ENCODE measurements at places on chromosomes 7 and 10. TPM values are rescaled to one million over a fixed set of nuclear protein-coding genes. Genes with fewer than 3 reads are reported as not detected.

The FMC1 gene
- 40.1 TPM for total RNA-seq

- DNase-seq, result no peak
These were observed 6.6 kb downstream of the CREB5 start for GRCh38 chr7:28418966-28419365.

The TAS2R60 gene
- total RNA-seq, result not detected

DNA sequence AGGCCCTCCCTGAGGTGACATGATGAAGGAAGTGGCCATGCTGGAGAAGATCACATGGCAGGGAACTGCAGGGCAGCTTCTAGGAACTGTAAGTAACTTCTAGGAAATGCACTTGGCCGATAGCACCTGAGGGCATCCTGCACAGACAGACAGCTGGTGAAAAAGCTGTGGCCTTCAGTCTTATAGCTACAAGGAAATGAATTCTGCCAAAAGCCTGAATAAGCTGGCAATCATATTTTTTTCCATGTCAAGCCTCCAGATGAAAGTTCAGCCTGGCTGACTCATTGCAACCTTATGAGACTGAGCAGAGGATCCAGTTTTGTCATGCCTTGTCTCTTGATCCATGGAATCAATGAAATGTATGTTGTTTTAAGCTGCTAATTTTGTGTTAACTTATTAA lies 91.1 kb upstream of the CACNA2D1 start:
- DNase-seq, result no peak

DNA sequence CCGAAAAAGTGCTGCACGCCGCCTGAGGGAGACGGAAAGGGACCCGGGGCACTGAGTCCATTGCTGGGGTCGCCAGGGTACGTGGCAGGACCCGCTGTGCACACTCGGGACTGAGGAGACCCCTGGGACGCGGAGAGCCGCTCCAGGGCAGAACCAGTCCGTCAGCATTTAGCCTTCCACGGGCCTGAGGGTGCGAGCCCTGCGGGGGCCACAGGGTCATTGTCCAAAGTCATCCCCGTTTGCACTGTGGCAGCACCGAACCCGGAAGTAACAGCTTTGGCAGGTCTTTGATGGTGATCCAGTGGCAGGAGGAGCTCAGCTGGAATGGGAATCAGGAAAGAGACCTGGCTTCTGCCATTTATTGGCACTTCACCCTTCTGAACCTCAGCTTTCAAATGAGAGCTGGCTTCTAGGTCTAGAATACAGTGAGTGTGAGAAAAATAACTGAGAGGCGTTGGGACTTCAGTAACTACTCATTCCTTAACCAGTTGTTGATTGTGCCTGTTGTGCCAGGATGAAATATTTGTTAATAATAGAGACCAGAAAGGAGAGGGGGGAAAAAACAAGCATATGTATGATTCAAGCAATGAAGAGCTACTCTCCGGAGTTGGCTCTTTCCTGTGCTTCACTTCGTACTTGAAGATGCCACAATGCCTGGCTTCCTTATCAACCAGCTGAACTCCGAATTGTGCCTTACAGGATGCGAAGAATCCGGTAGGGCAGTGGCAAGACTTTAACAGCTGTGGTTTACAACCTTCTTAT lies 811 bp upstream of the ARHGAP12 start:
- DNase-seq, result peak; percentile 40

DNA sequence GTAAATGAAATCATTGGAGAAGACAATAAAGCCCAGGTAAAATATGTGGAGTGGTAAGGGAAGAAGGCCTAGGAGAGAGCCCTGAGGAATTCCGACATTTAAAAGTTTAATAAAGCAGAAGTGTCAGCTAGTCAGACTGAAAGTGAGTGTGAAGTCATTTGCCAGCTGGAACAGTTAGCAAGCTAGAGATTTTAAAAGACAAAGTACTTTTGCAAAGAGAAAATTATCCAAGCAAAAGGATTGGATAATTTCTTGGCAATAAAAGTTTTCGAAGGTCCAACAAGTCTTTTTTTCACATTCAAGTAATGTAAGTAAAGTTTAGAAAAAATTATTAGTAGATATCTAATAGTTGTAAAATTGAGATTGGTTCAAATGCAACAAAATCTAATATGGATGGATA lies 27.1 kb upstream of the SEMA3C start:
- DNase-seq, result no peak

GRCh38 chr7:16685535-16685934 lies 39.6 kb downstream of the BZW2 start:
- DNase-seq, result no peak

The POLR2J2 gene
- 13.4 TPM for total RNA-seq

GRCh38 chr10:43045631-43046287 lies 31.1 kb upstream of the RET start:
- peak; percentile 4 for DNase-seq

- no peak for DNase-seq
These were observed 56.3 kb downstream of the SFMBT2 start for GRCh38 chr10:7354330-7355047.

GRCh38 chr10:86200269-86200668 lies 166.3 kb downstream of the GRID1 start:
- peak; percentile 5 for DNase-seq

DNA sequence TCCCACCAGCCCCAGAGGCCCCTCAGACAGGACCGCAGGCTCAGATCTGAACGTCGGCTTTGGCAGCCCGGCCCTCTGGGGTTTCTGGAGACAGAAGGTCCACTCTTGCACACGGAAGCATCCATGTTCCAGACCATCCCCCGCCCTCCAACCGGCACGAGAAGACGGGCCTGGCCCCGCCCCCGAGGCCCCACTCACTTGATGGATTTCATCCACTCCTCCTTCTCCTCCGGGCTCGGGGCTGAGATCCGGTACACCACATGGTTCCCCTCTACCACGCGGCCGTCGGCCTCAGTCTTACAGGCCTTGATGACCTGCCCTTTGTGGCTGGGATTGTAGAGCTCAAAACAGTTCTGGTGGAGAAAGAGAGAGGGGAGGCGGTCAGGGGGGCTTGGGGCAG lies 107.3 kb downstream of the CYTH3 start:
- peak; percentile 68 for DNase-seq

DNA sequence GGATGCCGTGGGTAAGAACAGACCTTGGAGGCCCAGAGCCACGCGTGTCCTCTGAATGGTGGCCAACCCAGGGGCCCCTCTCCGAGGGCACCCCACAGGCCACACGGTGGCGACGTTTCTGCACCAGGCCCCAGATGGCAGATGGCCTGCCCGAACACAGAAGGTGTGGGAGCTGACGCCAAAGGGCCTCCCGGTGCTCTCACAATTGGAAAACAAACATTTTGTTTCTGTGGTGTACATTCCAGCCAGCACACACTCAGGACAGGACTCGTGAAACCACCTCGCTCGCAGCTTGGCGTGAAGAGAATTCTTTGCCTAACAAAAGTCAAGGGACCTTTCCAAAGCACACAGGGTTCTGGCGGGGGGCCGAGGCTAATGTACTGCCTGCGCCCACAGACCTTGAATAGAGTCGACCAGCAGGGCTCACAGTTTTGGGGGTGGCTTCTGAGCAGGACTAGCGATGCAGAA lies 112.1 kb downstream of the FAM53B start:
- DNase-seq, result peak; percentile 55

- DNase-seq, result no peak
These were observed 1220.8 kb downstream of the TYW1 start for GRCh38 chr7:68217426-68217825.

DNA sequence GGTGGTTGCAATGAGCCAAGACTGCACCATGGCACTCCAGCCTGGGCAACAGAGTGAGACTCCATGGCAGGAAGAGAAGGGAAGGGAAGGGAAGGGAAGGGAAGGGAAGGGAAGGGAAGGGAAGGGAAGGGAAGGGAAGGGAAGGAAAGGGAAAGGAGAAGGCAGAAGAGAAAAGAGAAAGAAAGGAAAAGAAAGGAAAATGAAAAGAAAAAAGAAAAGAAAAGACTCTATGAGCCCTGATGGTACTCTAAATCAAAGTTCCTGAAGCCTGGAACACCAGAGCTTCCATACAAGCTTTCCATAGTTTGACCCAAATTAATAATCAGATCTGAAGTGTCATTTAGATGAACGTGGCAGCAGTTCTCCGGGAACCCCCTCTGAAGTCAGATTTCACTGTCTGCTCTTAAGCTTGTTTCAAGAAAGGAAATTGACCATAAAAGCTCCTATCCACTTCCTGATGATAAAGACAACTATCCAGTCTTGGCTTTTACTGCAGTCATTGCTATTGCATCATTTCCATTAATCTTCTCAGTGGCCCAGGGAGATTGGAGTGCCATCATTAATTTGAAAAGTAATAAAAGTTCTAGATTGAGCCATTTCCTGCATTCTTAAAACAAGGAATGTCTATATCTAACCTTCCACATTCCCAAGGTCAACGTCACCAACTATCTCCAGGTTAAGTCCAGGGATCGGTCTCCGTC lies 44.2 kb upstream of the FRMD4A start:
- no peak for DNase-seq

- peak; percentile 65 for DNase-seq
These were observed at the start of gene ST8SIA6 for GRCh38 chr10:17454161-17455014. TSS of gene ST8SIA6 (minus strand) at chr10:17454595. CDS start at chr10:17454255, 340 bp downstream.

- DNase-seq, result no peak
These were observed 1.9 kb upstream of the ZNF775 start for GRCh38 chr7:150377196-150377595.

The C10orf62 gene
- total RNA-seq, result not detected

DNA sequence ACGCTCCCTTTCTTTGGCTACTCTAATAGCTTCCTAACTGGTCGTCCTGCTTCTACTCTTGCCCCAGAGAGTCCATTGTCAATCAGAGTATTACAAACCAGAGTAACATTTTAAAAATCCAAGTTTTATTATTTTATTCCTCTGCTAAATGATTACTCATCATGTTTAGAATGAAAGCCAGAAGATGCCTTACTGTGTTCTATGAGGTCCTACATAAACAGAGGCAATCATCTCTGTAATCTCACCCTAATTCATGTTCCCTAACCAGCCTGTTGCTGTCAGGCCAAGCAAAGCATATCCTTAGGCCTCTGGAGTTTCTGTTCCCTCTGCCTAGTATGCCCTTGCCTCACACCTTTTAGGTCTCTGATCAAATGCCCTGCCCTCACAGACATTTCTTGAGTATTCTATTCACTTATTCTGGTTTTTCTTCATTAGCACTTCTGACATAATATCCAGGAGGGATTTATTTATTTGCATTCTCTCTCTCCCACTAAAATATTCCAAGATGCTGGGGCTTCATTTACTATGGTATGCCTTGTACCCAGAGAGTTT lies 497.5 kb downstream of the PHTF2 start:
- no peak for DNase-seq

The TCF7L2 gene
- total RNA-seq, result 5.0 TPM

GRCh38 chr10:108848046-108848445 lies 1075.3 kb downstream of the XPNPEP1 start:
- no peak for DNase-seq

- no peak for DNase-seq
These were observed 620.3 kb downstream of the CCSER2 start for GRCh38 chr10:84948644-84949043.

The FEZF1 gene
- 12.7 TPM for total RNA-seq

DNA sequence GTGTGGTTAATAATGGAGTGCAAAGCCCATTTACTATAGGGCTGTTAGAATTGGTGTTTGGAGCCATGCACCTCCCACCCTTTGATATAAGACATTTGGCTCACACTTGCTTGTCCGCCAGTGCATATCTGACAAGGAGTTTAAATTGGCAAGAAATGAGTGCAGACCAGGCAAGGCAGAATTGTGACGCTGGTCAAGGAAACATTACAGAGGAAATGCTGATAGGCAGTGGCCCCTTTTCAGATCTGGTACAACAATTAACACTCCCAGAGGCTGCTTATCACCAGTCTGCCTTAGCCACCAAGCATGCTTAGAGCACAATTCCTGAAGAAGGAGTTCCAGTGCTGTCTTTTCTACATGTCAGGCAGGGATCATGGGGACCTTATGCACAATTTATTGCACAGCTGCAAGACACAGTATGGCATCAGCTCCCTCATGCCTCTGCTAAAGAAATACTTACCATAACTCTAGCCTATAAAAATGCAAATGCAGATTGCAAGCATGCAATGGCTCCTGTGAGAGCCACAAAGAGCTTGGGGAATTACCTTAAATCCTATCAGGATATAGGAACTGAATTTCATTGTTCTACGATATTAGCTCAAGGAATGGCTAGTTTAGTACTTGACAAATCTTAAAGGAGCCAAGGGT lies 35.2 kb downstream of the OR13A1 start:
- no peak for DNase-seq

The AFAP1L2 gene
- total RNA-seq, result 1.9 TPM

- DNase-seq, result no peak
These were observed 254.4 kb upstream of the KLF14 start for GRCh38 chr7:130988443-130988842.

DNA sequence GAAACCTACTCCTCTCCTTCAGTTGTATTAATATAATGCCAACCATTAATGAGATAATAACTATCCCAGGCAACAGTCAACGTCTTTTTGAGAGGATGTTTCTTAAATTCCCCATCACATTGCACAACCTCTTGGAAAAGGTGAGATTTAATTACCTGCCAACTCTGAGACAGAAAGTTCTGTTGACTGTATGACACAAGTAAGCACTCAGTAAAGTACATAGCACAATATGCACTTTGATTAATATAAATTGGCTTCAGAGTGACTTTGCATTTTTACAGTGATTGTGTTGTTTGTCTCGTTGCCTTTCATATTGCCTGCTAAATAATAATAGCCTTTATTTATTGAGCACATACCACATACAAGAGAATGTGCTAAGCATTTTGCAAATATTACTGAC lies 46.7 kb downstream of the CAV1 start:
- no peak for DNase-seq

- DNase-seq, result no peak
These were observed 415.1 kb downstream of the INHBA start for GRCh38 chr7:41287559-41288335.

The LIPK gene
- not detected for total RNA-seq

GRCh38 chr10:95880704-95881103 lies 27.1 kb upstream of the CC2D2B start:
- no peak for DNase-seq

The CLDN4 gene
- total RNA-seq, result 0.54 TPM

GRCh38 chr7:121954803-121955202 lies 81.8 kb downstream of the PTPRZ1 start:
- no peak for DNase-seq

GRCh38 chr7:9671979-9672917 lies 1238.8 kb downstream of the NXPH1 start:
- no peak for DNase-seq

DNA sequence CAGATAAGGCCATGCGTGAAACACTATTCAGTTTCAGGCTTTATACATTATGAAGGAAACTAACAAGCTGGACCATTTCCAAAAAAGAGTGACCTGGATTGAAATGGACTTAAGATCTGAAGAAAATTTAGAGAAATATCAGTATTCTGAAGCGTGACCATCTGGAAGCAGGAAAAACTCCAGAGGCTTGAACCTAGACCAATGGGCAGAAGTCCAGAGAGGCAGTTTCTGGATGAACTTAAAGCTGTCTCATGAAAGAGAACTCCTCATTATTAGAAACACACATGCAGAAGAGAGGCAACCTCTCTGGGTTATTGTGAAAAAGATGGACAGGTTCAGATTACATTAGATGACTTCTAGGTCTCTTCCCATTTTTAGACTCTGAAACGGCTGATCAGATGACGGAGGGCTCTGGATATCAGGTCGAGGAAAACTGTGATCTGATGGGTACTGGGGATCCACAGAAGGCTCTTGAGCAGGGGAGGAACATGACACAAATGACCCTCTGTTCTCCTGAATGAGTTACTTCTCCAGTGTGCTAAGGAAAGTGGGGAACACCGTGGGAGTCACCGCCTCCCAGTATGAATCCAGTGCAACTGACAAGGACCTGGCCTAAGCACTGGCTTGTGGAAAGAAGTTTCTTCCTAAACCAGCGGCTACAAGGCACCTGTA lies 116.5 kb downstream of the SPDYE5 start:
- no peak for DNase-seq

The SLC18A3 gene
- total RNA-seq, result 21.5 TPM

- DNase-seq, result no peak
These were observed 262.0 kb downstream of the FRMD4A start for GRCh38 chr10:14068601-14069250.

GRCh38 chr10:20267734-20268133 lies 451.5 kb downstream of the PLXDC2 start:
- DNase-seq, result no peak

All from glutamatergic neuron (in vitro differentiated cells).